ENCODE measurements at places on chromosomes 6 and 20. TPM values are rescaled to one million over a fixed set of nuclear protein-coding genes. Genes with fewer than 3 reads are reported as not detected.

GRCh38 chr6:123953920-123954319 lies 150.3 kb downstream of the NKAIN2 start:
- no peak for DNase-seq

DNA sequence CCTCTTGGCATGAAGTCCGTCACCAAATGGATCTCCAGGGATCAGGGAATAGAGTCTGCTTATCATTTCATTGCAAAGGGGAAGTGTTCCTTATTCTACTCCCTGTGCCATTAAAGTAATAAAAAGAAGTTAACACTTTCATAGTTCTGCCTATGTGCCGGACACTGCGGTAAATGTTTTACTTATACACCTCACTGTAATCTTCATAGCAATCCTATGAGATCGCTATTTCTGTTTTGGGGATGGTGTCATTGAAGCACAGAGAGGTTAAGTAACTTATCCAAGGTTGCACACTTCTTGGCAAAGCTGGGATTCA lies 177.7 kb downstream of the TSHZ2 start:
- no peak for DNase-seq

DNA sequence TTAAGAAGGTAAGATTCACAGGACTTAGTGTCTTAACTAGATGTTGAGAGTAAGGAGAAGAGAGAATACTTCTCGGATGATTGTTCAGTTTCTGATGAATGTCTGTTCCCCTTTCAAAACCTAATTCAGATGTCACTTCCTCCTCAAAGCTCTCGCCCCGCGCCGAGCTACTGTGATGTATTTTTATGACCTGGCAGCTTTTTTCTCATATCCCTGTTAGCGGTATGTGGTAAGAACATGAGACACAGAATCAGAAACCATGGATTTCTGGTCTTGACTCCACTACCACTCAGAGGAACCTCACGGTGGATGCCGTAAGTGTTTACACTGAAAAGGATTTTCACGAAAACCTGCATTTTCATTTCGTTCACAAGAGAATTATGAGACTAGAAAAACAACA lies 48.4 kb downstream of the CEP43 start:
- peak; percentile 89 for DNase-seq

DNA sequence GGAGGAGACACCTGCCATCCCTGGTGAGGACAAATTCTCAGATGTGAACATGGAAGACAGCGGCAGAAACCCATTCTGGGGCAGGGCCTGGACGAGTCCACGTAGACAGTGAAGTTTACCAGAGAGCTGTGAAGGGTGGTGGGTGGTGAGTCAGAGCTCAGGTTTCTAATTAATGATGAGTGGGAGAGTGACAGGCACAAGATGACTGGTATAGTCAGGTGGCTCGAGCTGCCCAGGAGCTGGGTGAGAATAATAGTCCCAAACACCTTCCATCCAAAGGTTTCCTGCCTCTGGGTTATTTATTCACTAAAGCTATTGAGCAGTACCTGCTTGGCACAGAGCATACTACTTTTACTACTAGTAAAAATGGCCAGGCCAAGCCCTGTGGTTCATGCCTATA lies 6.0 kb downstream of the TLDC2 start:
- DNase-seq, result peak; percentile 2

- DNase-seq, result peak; percentile 31
Measured at GRCh38 chr6:30841644-30842504, 42.4 kb upstream of the DDR1 start.

PREX1 gene
- 22.0 TPM for total RNA-seq

PPP1R16B gene
- 11.7 TPM for total RNA-seq

Data from posterior vena cava (tissue), 2 donors.